ENCODE measurements at places on chromosomes 2 and 18.

DNA sequence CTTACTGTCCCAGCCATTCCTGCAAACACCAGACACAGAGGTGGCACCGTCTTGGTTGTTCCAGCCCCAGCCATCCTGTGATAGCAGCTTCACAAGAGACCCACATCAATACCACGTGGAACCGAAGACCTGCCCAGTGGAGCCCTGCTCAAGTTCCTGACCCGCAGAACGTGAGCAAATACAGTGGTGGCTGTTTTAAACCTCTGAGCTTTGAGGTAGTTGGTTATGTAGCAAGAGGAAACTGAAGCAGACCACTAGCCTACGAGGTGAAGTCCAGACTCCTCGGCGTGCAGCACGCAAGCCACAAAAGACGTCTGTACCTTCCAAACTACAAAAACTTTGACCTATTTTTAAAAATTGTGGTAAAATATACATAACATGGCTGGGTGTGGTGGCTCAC, 96.1 kb upstream of the ODC1 start:
- peak; percentile 94 for DNase-seq

DNA sequence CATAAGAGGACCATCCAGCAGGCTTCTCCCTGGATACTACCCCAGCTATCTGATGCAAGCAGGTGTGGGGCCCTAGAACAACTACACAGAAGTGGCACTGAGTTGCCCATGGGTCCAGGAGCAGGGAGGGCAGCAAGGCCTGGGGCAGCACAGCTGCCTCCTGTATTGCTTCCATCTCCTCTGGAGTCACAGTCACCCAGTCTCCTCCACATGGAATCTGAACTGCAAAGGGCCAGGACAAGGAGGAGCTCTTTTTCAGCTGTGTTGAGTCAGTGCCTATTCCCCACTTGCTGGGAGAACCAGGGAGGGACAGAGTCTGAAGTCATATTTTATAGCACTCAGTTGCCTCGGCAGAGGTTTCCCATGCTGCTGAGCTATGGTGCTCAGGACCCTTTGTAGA, 67.9 kb upstream of the ALPP start:
- DNase-seq, result no peak

DNA sequence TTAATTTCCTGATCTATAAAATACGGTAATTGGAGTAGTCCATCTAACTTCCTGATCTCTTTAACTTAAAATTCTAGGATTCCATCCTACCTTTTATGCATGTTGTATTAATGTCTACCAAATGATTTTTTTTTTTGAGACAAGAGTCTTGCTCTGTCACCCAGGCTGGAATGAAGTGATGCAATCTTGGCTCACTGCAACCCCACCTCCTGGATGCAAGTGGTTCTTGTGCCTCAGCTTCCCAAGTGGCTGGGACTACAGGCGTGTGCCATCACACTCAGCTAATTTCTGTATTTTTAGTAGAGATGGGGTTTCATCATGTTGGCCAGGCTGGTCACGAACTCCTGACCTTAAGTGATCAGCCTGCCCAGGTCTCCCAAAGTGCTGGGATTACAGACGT, 47.8 kb downstream of the CFAP36 start:
- DNase-seq, result no peak

DNA sequence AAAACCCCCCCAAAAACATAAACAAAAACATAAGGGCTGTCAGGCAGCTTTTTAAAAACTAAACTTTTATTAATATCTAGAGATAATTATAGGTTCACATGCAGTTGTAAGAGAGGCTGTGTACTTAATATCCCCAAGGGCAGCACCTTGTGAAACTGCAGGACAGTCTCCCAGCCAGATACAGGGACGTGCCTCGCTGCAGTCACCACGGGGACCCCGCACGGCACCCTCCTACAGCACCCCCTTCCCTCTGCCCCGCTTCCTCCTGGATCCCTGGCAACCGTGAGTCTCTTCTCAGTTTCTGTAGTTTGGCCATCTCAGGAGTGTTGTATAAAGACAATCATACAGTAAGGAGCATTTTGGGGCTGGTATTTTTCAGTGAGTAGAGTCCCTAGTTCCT, 6.8 kb upstream of the COLEC11 start:
- no peak for DNase-seq

GRCh38 chr2:70141902-70142589, 48.8 kb downstream of the C2orf42 start:
- no peak for DNase-seq

DNA sequence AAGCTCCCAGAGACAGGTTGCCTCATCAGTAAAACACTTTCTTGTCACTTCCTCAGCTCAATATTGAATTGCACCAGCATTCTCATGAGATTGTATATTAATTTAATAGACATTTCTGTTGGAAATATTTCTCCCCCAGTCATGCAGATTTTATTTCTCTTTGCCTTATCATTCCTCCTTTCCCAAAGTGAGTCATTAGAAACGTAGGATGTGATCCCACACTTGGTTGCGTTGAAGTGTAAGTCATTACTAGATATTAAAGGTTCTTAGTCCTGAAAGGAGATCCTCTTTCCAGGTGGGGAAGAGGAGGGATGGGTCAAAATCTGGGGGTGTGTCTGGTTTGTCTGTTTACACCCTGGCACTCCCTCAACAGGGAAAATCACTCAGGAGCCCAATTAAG, 438.2 kb downstream of the SLC4A3 start:
- no peak for DNase-seq

GRCh38 chr18:12121175-12122042, 27.8 kb downstream of the ANKRD62 start:
- DNase-seq, result peak; percentile 4

DNA sequence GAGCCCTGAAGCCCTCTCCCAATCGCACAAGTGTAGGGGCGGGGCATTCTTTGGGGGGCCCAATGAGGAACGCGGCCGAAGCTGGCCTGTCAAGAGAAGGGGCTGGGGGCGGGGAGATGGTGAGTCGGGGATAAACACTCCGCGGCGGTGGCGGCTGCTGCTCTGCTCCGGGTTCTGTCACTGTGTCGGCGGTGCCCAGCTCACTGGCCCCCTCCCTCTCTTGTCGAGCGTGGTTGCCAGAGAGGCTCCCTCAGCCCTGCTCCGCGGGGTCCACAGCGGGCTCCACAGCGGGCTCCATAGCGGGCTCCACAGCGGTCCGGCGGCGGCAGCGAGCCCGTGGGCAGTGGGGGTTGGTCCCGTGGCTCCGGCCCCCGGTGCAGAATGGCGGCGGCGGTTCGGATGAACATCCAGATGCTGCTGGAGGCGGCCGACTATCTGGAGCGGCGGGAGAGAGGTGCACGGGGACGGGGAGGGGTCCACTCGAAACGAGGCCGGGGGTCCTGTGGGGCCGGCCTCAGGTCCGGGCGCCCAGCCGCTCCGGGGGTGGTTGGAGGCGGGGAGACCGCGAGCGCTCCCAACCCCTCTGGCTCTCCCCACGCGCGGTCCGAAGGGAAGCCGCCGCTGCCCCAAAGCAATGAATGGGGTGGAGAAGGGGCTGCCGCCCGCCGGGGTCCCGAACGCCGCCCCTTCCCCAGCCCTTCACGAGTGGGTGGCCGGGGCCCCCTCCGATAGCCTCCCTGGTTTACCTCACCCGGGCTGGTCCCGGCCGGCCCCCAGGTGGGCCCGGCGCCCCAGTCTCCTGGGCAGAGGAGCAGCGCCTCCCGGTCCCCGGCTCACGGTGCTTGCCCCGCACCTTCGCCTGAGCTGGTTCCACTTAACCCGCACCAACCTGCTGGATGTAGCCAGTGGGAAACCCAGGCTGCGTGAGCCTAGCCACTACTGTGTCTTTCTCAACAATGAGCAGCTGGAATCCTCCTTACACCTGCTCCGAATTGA, at the start of gene MXD1:
Gene MXD1, plus strand, starts transcription at position 160 of the 996 bp plus-strand sequence. Its CDS starts 222 bp downstream, at position 382.
- DNase-seq, result peak; percentile 47

GRCh38 chr2:126908721-126909177, 10.1 kb downstream of the TEX51 start:
- DNase-seq, result no peak

- peak; percentile 88 for DNase-seq
Measured at GRCh38 chr2:11907190-11907589, 160.8 kb downstream of the LPIN1 start.

DNA sequence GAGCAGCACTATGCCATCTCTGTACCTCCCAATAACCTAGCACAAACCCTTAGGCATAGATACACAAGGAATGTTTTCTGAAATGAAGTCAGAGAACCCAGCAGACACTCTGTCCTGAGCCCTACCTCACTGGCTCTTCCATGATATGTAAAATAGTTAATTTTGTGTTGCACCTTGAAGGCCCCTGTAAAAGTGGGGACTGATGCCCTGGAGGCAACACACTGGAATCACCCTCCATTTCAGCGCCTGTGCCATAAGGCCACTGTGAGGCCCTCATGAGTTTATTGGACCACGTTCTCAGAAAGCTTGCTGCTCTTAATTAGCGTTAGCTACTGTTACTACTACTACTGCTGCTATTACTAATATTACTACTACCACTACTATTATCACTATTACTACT, 670.1 kb upstream of the SOX11 start:
- no peak for DNase-seq

DNA sequence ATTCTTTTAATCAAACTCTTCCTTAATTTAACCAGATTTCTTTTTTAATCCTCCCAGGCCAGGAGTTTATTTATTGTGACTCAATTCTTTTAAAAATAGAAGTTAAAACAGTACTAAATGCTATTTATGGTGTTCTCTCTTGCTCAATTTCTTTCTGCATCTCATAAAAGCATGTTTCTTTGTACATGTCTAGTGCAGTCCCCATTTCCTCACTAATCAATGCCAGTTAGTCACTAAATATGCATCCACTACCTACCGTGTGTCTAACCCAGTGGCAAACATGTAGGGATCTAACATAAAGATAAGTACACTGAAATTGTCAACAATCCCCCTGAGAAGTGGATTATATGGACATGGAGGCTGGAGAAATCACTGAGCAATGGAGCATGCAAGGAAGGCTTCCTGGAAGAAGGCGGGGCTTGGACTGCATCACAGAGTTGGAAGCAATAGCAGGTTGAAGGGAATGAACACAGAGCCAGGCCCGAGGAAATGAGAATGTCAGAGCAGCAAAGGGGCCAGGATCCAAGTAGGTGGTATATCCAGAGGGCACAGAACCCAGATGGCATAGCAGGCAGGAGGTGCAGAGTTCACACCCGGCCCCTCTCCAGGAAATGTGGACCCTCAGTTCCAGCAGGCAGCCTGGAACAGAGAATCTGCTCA, 105.3 kb upstream of the FOSL2 start:
- no peak for DNase-seq

- DNase-seq, result no peak
Measured at GRCh38 chr18:49074505-49074904, 123.7 kb upstream of the SMAD7 start.

- peak; percentile 82 for DNase-seq
Measured at GRCh38 chr2:40401896-40402295, 50.0 kb downstream of the SLC8A1 start.

GRCh38 chr2:182228741-182229140, 198.1 kb downstream of the PDE1A start:
- no peak for DNase-seq

DNA sequence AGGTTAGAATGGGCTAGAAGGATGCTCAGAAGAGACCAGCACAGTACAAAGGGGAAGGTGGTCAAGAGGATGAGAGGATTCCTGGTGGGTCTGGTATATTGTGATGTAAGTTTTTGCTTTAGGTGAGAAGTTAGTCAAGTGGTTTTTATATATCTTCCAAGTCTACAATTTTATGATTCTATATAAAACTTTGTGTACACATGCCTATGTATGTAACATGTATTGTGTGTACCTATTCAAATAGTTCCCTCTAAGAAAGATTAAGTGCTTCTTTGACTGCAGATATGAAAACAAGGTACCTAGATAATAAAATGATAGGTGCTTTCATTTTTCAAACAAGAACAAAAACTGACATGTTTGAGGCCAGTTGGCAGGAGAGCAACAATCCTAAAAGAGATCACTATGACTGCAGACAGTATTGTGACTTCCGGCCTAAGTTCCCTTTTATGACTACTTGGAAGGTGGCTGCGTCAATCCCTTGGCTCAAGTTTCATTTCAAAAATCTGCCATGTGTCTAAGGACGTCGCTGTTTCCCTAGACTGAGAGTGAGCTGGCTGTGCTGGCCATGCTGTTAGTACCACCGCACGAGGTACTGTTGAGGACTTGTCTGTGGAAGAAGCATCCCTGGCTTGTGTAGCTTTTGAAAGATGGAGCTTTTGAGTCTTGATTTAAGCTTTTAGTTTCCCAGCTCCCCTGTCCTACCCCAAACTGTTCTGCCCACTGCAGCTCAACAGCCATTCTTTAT, 123.1 kb downstream of the PRPF40A start:
- DNase-seq, result peak; percentile 33

GRCh38 chr2:42902939-42903709, 110.7 kb upstream of the HAAO start:
- DNase-seq, result no peak

Data from NB4 (cell line).